ENCODE measurements at places on chromosomes 7 and 10.
A peak's percentile ranks its signal among the peaks of the same experiment; 100 is the strongest.

DNA sequence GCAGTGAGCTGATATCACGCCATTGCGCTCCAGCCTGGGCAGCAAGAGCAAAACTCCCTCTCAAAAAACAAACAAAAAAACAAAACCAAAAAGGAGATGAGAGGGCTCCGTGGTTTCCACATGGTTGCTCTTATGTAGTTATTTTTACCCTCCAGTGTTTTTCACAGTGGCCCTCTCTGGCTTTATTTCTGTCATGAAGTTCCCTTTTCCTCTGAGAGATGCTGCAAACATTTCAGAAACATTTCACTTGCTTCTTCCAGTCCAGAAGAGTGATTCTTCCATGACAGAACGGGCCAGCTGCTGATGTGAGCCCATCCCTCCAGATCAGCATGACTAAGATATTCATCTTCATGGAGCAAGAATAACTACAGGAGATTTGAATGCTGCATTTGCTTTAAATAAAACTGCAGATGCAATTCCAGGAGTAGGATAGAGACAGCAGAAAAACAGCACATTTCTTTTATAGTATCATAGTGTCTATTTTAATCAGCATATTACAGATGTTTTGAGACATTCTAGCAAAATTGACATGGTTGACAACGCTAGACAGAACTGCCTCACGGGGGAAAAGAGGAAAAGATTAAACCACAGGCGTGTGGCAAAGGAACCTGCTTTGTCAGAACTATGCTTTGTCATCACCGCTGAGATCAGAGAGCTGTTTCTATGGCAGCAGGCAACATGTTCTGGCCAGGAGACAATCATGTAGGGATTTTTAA, 40.3 kb downstream of the NRCAM start:
- DNase-seq = no peak

- DNase-seq = no peak
Measured at GRCh38 chr10:14761372-14761771, 13.3 kb downstream of the FAM107B start.

GRCh38 chr7:29607889-29608288, 44.3 kb downstream of the PRR15 start:
- no peak for DNase-seq

DNA sequence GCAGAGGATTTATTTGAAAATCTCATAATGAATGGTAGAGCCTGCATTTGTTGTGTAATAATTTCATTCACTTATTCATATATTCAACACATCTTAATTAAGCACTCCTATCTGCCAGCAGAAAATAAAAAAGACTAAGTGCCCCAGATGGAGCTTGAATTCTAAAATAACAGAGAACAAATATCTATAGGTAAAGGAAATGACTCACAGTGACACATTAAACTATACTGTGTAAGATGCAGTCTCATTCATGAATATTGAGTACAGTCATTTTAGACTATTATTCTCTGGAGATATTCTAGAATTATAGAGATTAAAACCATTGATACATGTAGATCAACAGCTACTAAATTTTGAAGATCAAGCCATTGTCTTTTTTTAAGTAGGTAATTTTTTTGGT, 72.1 kb downstream of the PTPRZ1 start:
- DNase-seq = no peak

DNA sequence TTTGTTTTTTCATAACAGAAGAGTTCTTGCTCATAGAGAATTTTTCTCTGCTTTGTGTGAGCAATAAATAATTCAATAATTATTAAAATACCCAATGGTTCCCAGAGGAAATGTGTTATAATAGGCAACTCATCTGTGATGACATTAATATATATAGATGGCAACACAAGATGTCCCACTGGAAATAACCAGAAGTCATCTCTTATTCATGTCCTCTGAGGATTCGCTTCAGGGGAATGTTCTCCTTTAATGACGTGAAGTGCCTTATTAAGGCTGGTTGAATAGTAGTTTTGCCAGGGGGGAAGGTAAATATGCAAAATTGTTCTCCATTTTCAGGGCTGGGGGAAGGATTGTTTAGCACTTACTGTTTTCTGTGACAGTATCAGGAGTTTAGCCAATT, 3.1 kb downstream of the SLC39A12 start:
- DNase-seq = no peak

DNA sequence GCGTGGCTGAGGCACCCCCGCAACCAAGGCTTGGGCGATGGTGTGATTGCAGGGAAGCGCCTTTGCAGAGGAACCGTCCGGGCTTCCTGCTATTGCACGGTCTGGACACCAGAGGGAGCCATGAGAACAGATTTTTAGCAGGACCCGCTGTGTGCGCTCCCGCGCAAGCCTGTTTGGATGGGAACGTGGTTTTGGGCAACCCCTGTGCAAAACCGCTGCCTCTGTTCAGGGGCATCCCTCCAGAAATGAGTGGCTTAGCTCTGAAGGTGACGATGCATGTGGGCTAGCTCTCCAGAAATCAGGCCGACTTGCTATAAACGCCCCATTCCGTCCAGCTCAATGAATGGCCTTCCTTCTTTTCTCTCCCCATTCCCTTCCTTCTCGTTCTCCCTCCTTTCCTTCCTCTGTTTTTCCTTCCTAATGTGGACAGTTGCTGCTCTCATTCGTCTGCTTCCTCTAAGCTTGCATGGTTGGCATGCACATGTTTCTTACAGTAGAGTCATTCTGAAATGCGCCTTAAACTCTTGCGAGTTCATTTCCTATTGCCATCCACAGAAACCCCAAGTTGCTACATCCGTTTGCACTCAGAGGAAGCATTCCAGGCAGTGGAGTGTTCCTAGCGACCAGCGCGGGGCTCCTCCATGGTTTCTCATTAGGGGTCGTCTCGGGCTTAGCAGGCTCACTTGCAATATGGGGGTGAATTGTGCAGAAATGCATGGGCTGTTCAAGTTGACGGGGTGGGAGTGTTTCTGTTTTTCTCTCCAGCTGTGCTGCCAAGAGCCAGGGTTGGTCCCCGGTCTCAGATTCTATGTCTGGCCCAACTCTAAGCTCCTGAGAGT, 302.5 kb upstream of the GALNT17 start:
- peak; percentile 60 for DNase-seq

DNA sequence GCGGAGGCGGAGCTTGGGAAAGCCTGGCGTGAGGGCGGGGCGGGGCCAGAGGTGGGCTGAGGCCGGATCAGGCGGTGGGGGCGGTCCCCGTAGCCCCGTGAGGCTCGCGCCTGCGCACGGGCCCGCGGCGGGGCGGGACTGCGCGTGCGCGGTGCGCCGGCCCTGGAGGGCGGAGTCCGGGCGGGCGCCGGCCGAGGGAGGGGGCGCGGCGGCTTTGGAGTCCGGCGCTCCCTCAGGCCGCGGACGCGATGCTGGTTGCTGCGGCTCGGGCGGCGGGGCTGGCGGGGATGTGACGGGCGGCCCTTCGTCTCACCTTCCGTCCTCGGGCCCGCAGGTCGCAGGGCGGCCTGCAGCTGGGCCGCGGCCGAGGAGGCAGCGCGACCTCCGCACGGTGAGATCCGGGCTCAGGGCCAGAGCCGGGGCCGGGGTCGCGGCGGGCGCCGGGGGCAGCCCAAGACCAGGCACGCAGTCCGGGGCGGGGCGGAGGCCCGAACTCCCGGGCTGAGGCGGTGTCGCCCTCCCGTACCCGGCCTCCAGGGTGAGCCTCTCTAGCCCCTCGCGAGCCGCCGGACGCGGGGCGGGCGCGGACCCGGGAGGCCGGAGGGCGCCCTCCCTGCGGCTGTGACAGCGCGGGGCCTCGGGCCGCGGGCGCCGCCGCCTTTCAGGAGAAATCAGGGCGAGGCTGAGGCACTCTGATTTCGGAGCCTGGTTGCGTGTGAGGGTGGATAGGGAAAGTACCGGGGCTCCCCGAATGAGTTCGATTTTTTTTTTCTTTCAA, at the start of gene CCSER2:
TSS of gene CCSER2 (plus strand) at position 172 of the 778 bp plus-strand sequence. CDS start 42,464 bp downstream, outside the sequence.
- peak; percentile 36 for DNase-seq

GRCh38 chr7:94382746-94383145, 11.9 kb upstream of the COL1A2 start:
- DNase-seq = no peak

DNA sequence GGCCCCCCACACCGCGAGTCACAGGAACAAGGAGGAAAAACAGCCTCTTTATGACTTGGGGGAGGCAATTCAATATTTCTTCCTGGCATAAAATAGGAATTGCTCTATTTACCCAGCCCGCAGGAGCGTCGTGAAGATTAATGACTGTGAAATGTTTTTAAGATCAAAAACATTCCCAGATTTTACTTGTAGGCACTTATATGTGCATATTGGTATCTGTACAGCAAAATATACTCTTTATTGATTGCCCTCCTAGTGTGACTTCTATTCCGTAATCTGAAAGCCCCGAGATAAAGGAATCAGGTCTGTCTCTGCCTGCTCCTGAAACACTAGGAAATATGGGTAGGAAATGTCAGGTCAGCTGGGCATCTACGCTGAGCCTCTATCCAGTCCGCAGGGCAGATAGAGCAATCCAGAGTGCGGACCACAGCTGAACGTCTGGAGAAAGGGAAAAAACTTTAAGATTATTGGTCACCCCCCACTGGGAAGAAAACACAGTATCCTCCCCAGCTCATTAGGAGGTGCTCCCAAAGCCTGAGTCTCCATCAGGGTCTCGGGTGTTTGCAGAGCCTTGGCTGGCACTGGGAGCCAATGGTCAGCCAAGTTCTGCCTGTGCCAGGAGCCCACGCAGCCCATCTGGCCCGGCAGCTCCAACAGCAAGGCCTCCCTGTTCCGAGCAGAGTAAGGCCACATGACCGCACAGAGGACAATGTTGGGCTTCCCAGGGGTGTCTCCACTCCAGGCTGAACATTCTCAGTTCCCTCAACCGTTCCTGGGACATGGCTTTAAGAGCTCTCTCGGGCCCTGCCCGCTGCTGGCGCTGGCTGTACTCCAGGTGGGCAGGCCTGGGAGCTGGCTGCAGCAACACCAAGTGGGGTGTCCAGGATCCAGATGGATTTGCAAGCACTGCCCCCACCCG, 7.7 kb downstream of the CTBP2 start:
- DNase-seq = no peak

GRCh38 chr7:141234335-141235105, 160.7 kb downstream of the TMEM178B start:
- no peak for DNase-seq

DNA sequence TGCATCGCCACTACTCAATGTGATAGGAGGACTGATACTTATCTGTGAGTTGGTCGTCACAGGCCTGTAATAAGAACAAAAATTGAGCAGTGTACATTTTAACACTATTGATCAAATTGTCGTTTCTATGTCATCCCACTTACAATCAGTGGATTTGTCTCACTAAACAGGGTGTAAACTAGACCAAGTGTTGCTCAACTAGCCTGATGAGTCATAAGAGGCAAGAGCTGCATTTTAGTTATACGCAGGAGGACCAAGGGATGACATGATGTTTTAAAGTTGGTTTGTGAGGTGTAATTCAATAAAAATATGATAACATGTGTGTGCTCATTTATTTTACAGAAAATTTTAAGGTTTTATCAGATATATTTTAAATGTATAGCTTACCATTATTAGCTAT, 1239.2 kb downstream of the REEP3 start:
- DNase-seq = no peak

DNA sequence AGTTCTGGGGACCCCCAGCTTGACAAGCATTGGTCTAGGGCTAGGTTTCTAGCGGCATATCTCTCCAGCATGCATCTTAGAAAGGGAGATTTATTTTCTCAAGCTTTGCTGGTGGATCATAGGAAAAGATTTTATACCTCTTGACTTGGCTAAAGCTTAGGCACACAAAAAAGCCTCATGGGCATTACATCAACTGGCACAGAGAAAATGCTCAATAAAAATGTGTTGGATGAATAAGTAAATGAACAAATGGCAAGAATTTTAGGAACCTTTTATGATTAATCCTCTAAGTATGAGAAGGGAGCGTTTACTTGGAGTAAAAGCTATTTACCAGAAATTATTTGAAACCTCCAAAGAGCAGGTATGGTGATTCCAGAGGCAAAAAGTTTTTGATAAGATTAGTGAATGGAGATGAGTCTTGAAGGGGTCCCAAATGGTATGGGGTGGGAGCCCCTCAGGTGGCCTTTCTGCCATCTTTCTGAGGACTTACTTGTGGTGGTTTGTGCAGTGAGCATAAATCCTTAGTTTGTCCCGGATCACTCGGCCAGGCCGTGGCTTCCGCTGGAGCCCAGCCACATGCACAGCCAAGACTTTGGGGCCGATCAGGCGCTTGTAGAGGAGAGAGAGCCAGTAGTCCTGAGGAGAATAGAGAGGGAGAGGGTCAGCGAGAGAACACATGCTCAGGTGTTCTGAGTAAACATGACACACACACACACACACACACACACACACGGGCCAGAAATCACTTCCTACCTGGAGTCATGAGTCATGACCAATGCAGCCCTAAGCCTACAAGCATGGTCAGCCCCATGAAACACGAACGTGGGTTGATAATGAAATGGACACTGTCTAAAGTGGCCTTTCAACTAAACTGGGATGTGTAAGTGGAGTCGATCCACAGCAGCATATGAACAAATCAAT, 43.1 kb upstream of the HPS1 start:
- DNase-seq = no peak

DNA sequence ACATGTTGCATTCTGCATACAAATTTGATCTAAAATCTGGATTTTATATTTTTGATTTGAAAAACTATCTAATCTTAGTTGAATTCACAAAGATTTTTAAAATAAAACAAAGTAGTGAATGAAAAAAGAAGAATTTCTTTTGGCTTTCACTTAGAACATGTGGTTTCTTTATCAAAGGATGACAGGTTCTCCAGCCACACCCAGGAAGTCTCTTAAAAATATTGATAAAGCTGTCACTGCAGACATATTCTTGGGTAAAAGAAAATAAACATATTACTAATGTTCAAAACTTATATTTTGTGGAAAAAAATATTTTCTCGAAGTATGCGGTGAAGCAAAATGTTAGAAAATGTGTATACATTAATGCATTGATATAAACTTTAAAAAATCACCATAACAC, 44.3 kb downstream of the ARL4A start:
- DNase-seq = no peak

DNA sequence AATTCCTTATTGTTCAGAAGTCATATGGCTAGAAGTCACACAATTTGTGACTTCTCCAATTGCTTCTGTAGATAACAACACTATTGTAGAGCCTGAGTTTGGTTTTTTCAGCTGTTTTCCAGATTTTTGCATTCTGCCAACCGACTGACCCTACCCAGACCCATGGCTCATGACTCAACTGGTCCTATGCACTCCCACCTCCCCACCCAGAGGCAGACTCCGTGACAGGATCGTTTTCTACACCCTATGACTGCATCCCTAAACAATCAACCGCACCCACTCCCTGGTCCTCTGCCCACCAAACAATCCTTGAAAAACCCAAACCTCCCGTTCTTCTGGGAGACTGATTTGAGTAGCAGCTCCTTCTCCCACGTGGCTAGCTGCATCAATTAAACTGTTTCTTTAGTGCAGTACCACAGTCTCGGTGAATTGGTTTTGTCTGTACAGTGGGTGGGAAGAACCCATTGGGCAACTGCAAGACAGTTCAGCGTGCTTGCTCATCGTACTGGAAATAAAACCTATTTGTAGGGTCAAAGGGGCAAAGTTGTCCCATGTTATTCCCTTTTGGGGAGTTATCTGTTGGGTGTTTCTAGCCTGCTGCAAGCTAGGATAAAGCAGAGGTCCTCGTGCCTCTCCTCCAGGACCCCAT, 150.3 kb upstream of the FAM20C start:
- no peak for DNase-seq

Data from NCI-H524 (cell line).